ENCODE measurements at places on chromosomes 3 and 15.
A peak's percentile ranks its signal among the peaks of the same experiment; 100 is the strongest.

DNA sequence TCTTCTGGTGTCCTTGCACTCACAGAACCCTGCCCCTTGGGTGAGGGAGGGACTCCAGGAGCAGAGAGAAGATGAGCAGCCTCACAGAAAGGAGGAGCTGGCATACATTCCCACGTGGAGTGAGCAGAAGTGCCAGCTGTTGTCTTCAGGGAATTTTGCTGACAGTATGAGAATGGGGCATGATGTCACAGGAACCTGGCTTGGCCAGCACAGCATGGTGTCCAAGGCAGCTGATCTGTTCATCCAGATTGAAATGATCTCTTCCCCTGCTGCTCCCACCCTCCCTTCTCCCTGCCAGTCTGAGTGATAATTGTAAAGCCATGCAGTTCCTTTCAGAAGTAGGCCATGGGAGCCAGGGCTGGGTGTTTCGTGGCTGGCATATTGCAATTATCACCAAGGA, 53.3 kb downstream of the GJD2 start:
- DNase-seq: no peak

DNA sequence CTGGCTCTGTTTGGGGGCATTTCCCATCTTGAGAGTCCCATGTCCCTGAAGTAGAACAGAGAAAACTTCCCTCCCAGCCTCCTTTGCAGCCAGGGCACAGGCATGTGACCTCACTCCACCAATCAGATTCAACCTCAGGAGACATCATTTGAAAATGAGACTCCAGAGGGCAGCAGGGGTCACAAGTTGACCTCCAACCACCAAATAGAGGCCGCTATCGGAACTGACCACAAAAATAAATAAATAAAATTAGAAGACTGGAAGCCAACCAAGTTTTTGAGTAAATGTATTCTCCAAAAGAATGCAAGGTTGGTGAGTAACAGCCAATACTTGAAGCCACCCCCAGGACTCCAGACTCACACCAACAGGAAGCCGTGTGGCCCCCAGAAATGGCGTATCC, 106.5 kb downstream of the CHSY1 start:
- no peak for DNase-seq

GRCh38 chr3:55556619-55557537, 69.8 kb upstream of the WNT5A start:
- no peak for DNase-seq

GRCh38 chr15:73755481-73755880, 2.3 kb upstream of the INSYN1 start:
- DNase-seq: no peak

- no peak for DNase-seq
These were observed 340.7 kb upstream of the C2CD4B start for GRCh38 chr15:62505762-62506161.

- peak; percentile 30 for DNase-seq
These were observed 10.4 kb downstream of the TEX264 start for GRCh38 chr3:51681453-51681852.

DNA sequence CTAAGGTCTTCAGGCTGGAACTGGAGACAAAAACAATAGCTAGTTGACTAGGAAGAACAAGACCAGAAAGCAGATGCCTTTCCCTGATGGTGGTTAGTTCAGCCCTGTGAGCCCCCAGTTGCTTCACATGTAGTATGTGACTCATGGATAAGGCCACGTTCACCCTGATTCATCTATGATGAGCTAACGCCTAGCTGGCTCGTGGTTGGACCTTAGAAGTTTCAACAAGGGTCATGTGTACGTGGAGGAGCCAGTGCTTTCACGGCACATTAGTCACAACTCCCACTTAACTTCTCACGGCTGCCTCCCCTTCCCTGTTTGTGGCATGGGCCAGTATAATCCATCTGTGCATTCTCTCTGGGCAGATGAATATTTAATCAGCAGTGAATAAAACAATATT, 20.6 kb downstream of the COL8A1 start:
- DNase-seq: no peak
